ENCODE measurements at places on chromosomes 7 and 10.
A peak's percentile ranks its signal among the peaks of the same experiment; 100 is the strongest.

GRCh38 chr7:117674617-117675016 lies 194.8 kb downstream of the CFTR start:
- no peak for DNase-seq

- no peak for DNase-seq
Observed at GRCh38 chr10:120789303-120790203, 61.6 kb upstream of the WDR11 start.

DNA sequence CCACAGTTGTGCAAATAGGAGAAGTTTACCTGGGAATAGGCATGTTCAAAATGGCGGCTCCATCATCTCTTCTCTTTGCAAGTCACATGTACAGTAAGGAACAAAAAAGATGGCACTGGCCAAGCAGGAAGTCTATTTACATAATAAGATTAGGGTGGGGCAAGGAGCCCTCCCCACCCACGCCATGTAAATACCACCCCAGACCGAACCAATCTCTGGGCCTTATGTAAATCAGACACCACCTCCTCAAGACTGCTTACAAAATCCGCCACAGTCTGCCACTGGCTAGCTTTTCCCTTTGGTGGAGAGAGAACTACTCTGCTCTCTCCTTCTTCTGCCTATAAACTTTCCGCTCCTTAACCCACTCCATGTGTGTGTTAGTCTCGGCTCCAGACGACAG lies 1496.3 kb downstream of the REEP3 start:
- DNase-seq: no peak

DNA sequence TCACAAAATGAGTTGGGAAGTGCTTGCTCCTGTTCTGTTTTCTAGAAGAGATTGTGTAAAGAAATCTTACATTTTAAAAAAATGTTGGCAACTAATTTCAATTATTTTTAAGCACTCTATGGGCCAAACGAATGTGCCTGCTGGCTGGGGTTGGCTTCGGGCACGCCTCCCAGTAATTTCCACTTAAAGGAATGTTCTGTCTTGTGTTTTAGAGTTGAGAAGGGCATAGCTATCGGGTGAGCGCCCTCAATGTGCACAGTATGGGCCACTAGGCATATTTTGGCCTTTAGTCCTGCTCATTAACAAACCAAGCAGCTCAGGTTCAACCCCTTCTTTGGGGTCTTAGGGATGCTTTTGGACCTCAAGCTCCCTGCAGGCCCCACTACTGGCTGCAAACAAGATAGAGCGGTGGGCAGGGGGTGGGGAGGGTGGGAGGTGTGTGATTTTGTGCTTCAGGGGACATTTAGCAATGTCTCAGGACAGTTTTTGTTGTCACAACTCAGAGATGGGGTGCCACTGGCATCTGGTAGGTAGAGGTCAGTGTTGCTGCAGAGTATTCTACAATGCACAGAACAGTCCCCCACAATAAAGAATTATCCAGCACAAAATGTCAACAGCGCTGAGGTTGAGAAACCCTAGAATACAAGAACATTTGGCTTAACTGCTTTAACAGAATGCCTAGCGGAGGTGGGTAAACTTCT lies 40.7 kb downstream of the TACC2 start:
- no peak for DNase-seq

DNA sequence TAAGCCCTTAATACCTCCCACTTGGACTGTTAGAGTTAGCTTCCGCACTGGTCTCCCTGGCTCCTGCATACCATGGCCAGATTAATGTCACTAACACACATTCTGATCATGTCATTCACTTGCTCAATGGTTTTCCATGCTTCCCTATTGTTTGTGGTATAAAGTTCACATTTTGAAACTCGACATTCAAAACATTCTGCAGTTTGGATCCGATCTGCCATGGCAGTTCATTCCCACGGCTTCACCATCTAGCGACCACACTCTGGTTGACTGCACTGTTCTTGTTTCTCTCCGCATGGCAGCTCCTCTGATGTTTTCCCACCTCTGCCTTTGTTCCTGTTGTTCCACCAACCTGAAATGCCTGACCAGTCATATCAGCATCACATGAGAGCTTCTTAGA lies 87.4 kb upstream of the WAC start:
- DNase-seq: no peak

- DNase-seq: no peak
Observed at GRCh38 chr7:25617214-25617613, 388.9 kb upstream of the NPVF start.

DNA sequence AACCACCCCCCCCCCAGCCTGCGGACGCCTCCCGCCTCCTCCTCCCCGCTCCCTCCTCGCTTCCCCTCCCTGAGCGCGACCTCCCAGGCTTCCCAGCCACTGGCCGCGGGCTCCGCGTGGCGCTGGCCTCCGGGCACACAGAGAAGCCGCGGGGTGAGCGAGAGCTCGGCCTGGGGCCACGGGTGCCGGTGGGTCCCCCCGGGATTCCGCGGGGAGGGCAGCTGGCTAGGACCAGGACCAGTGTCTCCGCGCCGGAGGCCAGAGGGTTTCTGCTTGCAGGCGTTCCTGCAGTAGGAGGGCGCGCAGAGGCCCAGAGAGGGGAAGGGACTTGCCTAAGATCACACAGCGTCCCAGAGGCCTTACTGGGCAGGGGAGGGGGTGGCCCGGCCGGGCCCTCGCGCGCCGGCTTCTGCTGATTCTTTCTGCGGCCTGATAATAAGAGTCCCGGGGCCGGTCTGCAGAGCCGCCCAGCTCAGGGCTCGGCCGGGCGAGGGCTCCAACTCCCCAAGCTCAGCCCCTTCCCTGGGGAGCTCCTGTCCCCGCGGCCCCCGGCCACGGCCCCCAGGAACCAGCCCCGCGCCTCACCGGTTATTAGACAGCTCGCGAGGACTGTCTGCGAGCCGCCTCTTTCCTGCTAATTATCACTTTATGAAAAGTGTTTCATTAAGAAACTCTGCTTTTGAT lies 10.1 kb downstream of the UNCX start:
- no peak for DNase-seq

DNA sequence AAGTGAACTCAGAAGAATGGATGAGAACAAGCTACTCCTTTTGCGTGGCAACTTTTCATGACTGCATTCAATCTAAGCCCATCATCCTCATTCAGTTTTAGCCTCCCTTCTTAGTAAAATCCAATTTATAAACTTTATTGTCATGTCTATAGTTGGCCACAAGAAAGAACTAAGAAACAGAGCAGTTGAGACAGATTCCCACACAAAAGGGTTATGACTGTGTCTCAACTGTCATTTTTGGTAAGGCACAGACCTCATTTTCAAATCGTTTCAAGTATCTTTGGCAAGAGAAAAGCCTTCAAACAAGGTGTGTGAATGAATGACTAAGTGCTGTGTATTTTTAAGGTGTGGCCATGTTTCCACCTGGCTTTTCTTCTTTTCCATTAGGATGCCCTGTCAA lies 84.2 kb upstream of the CREB5 start:
- DNase-seq: no peak

- DNase-seq: peak; percentile 12
Observed at GRCh38 chr7:112411186-112411795, 39.0 kb upstream of the IFRD1 start.

DNA sequence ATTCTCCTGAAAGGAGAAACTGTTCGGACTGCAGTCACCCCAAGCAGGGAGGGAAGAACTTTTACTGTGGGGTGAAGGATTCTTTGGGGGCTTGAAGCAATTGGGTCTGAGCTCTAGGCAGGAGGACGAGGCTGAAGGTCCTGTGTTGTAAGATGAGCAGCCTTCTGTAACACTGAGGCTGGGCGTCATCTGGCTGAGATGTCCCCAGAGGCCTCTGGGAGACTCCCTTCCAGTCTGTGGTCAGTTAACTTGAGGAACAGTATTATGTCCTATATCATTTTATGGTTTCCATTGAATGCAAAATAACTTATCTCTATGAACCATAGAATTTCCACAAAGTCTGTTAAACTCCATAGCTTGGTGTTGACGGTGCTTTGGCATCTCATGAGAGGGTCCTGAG lies 26.3 kb downstream of the FIGNL1 start:
- no peak for DNase-seq

GRCh38 chr10:69974551-69975155 lies 78.0 kb upstream of the MACROH2A2 start:
- DNase-seq: peak; percentile 59

DNA sequence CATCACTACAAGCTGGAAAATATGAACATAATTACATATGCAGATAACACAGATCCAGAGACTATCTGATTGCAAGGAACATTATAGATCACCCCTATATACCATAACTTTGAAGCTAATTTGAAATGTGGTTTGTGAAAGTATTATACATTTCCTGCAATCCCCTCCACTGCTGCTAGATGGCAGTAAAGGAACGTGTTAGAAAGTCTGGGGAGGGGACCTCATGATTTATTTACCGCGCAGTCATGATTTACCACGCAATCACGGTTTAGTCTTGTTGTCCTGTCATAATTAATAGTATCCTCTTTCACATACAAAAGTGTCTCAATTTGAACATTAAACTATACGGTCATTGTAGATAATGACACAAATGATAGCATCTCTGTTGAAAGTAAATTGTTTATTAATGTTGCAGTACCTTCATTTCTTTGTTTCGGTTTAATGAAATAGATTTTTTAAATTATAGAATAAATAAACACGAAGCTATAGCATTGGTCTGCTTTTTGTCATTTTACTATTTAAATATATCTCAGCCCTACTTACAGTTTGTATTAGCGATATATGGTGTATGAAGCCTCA lies 145.3 kb upstream of the PRSS1 start:
- peak; percentile 3 for DNase-seq

DNA sequence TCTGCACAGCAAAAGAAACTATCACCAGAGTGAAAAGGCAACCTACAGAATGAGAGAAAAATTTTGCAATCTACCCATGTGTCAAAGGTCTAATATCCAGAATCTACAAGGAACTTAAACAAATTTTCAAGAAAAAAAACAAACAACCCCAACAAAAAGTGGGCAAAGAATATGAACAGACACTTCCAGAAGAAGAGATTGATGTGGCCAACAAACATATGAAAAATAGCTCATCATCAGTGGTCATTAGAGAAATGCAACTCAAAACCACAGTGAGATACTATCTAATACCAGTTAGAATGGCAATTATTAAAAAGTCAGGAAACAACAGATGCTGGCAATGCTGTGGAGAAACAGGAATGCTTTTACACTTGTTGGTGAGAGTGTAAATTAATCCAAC lies 7.1 kb upstream of the MKLN1 start:
- no peak for DNase-seq

DNA sequence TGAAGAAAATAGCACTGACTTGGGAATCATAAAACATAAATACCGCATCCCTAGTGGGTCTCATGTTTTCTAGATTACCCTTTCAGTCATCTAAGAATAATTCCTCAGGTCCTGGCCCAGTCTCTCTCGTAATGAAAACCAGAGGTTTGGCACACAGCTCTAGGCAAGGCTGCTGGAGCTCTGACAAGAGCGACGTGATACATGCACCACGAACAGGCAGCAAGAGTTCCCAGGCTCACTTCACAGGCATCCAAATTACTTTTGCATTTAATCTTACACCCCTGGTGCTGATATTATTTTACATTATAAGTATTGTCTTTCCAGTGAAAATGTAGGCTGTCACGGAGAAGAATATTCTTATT lies 105.2 kb downstream of the THSD7A start:
- no peak for DNase-seq

DNA sequence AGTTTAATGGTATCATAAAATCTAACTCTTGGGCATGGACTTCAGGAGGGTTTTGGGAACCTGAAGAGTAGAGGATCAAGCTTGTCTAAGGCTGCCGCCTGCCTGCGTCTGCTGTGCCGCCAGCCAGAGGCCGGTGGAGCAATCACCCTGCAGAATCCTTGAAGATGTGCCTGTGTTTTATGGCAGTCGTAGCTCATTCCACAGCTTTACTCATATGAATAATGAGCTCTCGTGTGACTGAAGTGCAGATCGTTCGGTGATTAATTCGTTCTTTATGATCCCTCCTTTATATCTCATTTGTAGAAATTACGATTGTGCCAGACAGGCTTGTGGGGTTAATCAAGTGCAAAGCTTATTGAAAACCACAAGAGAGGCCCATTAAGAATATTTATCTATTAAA lies 100.8 kb downstream of the ACTR3B start:
- DNase-seq: no peak

DNA sequence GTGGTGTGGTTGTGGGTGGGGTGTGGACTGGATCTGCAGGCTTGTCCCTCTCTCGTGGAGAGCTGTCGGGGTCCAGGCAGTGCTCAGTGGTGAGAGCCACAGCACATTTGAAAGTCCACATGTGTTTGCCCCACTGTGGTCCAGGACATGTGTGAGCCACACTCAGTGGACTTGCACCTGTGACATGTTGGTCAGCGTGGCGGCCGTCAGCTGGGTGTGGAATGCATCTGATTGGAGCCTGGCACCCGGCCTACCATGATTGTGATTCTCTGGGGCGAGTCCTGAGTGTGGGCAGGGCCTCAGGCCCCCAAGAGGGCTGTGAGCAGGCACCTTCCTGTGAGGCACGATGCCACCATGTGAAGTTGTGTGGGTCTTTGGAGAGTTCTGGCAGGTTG lies 77.9 kb downstream of the DNAJB6 start:
- no peak for DNase-seq

GRCh38 chr7:101913851-101914250 lies 96.4 kb downstream of the CUX1 start:
- DNase-seq: no peak

- DNase-seq: no peak
Observed at GRCh38 chr10:22612318-22612717, 102.1 kb downstream of the PIP4K2A start.

DNA sequence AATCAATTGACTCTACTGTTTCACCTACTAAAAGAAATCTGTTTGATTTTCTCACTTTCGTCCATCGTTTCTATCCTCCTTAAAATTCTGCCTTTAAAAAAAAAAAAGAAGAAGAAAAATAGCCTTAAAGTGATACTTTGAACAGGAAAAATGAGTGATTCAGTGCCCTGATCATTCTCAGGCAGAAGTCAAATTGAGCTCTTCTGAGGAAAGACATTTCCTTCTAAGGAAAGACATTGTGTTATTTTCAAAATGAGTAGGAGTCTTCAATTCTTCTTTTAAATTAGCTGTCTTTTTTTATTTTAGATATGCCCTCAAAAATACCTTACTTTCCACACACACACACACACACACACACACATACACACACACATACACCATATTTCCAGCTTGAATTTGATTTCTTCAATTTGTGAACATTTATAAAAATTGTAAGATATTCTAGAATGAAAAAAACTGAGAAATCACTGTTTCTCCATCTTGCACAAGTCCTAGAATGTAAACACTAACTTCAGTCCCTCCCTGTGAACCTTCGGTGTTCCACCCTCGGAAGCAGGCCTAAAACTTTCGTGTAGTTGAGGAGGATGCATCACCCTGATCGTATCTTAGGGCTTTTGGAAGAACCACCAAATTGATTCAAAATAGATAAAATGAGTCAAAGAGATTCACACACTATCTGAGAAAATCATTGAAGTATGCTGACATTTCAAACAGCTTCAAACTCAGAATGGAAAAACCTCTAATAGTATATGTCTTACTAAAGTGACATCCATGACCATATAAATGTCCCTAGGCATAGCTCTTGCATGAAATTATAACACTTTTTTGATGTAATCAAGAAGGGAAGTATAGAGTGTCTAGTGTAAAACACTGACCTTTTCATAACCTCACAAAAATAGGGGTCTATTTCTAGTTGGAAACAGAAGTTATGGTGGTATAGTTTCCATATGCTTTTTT lies 270.8 kb downstream of the GATA3 start:
- DNase-seq: no peak
